Stimulated activated CD8-positive, alpha-beta memory T cell treated with anti-CD3 and anti-CD28 coated beads, Interleukin-15, amount 100 ng/mL, for 4 hours (primary cell): ENCODE measurements at places on chromosomes 7 and 10.

- DNase-seq: no peak
These were observed 255.8 kb downstream of the ABCA13 start for GRCh38 chr7:48426966-48427555.

- DNase-seq: no peak
These were observed 150.3 kb downstream of the PLXNA4 start for GRCh38 chr7:132425942-132426341.

- DNase-seq: no peak
These were observed 90.6 kb downstream of the MTPN start for GRCh38 chr7:135886345-135887132.

DNA sequence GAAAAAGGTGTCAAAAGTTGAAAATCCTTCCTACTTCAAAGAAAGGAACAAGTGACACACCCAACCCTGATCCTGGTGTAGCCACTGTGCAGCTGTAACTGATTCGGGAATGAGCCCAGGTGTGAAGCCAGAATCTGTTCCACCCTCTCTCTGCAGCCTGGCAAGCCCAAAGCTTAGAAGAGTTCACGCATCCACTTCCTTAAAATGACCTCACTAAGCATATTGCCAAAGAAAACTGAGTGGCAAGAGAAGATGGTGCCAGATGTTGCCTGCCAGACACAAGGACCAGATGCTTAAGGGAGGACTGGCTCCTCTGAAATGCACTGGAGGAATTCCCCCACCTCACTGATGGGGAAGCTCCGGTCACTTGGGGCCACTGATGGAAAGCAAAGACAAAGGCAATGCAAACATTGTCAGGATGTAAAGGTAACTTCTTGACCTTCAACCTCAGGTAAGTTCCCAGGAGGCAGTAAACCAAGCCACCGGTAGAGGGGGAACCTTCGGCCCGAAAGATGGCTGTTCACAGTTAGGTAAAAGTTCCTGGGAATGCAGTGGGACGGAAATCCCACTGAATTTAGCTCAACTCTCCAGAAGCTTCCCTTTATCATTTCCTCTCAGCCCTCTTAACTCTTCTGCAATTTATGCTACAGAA is 554.9 kb downstream of the KCNMA1 start:
- DNase-seq: no peak

- no peak for DNase-seq
These were observed 140.3 kb upstream of the RET start for GRCh38 chr10:42936580-42936979.

DNA sequence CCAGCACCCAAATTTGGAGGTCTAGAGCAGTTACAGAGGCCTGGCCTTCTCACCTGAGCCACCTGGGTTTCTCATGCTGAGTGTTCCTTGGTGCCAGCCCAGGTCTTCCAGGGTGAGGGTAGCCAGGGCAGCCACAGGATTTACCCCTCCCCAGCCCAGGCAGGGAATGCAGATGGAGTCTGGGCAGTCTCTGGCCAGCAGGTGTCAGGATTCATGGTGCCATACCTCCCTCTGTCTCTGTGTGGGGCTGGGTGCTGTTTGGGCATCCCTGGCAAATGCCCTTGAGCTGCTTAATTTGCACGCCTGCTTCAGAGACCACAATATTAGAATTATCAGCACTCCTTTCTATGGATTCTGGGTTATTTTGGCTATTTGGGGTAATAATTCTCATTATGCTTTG is 246.7 kb downstream of the GFRA1 start:
- no peak for DNase-seq

DNA sequence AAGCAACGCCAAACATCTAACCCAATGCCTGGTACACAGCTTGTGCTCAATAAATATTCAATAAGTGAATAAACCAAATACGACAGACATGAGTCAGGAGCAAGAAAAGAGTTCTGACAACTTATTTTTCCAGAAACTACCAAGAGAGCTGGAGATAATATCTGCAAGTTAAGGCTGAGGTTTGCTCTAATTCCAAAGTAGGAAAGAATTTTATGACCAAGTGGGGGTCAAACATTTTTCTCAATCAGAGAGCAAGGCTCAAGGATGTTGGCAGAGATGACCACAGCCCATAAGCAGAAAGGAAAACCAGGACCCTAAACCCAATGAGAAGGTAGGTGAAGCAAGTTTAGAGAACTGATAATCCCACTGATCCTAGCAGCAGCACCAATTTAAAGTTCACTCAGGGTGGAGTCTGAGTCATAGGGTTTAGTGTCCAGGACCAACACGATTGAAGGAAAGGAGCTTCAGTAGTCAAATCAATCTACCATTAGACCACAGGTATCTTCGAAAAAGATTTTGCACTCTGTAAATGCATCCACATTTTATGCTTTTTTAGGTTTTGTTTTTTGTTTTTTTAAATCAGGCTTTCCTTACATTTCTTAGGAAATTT is 49.3 kb upstream of the KCNIP2 start:
- DNase-seq: no peak

DNA sequence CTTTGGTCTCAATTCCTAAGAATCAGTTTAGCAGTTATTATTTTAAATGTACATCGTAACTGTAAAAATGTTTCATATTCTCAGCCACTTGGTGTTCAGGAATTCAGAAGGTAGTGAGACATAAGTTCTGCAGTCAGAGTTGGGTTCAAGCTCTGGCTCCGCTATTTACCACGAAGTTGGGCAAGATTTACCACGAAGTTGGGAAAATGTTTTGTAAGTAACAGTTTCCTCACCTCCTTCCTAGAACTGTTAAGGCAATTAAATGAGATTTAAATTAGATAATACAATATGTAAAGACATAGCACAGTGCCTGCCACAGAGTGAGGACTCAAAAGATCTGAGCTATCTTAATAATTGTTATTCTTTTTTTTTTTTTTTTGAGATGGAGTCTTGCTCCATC is 16.3 kb upstream of the ABLIM1 start:
- DNase-seq: no peak

- no peak for DNase-seq
These were observed 33.8 kb upstream of the RBM20 start for GRCh38 chr10:110610308-110610774.

GRCh38 chr10:125165584-125166573 is 5.5 kb upstream of the CTBP2 start:
- DNase-seq: no peak

DNA sequence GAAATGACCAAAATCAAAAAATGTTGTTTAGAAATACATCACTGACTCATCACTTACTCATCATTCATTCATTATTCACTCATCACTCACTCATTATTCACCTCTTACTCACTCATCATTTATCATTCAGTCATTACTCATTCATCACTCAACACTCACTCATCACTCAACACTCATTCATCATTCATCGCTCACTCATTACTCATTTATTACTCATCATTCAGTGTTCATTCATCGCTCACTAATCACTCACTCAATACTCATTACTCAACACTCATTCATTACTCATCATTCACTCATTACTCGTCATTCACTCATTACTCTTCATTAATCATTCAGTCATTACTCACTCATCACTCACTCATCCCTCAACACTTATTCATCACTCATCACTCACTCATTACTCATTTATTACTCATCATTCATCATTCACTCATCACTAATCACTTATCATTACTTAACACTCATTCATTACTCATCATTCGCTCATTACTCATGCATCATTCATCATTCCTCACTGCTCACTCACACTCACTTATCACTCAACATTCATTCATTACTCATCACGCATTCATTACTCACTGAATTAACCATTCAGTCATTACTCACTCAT is 238.5 kb downstream of the ADARB2 start:
- no peak for DNase-seq

GRCh38 chr10:60444494-60445064 is 54.9 kb upstream of the ANK3 start:
- no peak for DNase-seq

DNA sequence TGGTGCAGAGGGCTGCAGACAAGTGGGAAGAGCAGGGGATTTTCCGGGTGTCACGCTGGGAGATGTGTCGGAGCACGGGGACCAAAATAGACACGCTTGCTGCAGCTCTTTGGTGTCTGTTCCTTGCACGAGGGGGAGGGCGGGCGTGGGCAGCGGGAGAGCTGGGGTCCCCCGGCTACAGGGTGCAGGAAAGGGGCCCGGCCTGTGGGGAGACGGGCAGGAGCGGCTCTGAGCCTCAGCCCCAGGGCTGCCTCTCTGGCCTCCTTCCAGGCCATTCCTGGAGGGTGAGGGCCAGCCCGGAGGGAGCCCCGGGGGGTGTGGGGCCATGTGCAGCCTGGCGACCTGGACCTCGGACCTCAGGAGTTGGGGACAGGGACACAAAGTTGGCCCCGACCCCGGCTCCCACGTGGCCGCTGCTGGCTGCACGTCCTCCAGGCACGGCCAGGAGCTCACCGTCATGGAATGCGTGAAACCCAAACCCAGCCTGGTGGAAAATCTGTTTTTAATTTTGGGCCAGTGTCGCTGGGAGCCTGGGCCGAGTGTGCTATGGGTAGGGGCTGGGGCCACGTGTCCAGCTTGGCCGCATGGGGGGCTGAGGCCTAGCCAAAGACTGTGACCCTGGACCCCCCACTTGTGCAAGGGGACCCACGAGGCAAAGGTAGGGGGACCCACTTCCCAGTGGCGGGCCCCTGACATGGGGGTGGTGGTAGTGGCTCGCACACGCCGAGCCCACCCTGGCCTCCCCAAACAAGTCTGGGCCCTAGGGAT is 6.6 kb downstream of the TTYH3 start:
- no peak for DNase-seq

DNA sequence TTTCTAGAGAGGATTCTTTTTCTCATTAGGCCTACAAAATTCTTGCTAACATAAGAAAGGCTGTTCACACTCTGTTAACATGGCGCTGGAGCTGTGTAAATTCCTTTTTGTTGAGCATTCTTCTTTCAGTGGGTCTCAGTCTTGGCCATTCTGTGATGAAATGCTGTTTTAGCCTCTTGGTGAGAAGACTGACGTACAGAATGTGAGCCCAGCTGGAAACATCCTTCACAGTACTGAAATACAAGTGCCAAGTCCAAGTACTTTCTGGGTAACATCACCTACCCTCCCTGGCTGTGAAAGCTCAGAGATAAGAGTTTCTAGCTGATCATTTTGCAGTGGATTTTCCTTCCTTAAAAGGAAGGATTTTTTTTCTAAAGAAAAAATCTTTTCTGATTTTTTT is 231.8 kb downstream of the AHR start:
- DNase-seq: no peak

DNA sequence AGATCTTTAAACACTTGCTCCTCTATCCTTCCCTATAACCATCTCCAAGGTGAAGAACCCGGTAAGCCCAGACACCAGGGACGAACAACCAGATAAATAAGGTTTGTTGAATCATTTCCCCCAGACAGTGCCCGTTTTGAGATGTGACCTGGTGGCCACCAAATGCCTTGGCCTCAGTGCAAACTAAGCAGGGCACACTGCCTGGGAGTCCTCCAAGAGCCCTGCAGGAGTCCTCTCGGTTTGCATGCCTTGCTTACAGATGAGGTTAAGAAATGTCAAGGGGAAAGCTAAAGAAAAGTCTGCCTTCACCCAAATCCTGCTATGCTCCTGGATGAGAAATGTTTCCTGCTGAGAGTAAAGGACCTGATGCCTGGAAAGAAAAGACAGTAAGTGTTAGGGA is 31.6 kb downstream of the SLIT1 start:
- DNase-seq: no peak

DNA sequence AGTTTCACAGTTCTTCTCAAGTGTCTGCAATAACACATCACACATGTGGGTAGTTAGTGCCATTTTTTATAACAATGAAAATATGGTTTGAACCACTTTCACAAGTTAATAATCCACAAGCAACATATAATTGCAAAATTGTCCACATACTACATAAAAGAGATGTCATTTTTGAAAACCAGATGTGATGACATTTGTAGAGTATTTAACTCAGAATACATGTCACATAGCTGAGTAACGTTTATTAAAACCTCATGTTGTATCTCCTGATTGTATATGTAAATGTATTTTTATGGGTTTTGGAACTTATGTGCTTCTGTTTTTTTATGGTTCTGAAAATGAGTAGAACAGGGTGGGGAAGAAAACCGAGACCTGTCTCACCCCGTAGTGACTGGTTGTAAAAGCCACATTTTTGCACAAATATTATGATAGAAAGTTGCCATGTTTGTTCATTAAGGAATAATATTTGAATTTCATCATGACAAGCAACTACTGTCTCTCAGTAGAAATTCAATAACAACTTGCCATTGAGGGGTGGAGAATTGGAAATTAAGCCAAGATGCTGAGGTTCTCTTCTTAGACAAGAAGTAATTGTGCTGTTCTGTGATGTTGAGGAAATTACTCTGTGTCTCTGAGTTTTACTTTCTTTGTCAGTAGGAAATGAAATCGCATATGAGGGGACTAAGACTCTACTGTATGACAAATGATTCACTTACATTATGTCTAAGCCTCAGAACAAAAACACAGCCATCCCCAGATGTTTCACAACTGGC is 29.2 kb upstream of the EGFR start:
- no peak for DNase-seq

DNA sequence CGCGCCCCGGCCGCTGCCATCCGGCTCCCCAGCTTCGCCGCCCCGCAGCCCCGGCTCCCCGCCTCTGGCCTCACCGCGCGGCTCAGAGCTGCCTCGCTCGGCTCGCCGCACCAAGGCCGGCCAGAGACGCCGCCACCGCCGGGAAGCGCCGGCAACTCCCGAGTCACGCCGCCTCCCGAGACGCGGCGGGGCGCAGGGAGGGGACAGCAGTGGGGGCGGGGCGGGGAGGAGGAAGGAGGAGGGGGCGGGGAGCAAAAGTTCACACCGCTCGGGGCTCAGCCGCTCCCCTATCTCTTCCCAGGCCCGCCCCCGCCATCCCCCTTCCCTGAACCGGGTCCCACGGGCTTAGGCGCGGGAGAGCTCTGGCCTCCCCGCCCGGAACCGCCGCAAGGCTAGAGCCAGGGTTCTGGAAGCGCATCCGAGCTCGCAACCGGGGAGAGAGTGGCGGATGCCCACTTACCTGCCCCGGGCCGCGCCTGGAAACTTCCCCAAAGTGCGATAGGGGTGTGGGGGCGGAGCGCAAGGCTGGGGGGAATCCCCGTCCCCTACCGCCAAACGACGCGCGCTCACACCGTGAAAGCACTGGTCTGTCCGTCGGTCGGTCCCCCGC is 1.0 kb downstream of the CHST15 start:
- DNase-seq: no peak
